ENCODE measurements at places on chromosomes 5 and 9.

DNA sequence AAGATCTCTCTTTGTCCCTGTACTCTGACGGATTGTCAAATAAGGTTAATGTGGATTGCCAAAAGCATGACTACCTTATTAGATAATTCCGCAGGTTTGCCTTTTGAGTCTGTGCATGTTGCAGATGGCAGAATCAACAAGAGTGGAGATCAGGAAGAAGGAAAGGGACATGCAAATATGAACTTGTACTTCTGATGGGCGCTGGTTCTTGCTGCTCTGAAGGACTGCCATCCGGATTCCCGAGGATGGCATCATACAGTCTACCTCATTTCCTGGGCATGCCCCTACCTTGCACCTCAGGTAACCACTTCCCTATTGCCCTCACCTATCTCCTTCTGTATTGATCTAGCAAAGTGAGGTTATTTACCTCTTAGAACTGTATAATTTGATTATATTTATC, 504.2 kb downstream of the ACTL7B start:
- no peak for DNase-seq

GRCh38 chr9:137760426-137760825, 117.2 kb upstream of the CACNA1B start:
- no peak for DNase-seq

DNA sequence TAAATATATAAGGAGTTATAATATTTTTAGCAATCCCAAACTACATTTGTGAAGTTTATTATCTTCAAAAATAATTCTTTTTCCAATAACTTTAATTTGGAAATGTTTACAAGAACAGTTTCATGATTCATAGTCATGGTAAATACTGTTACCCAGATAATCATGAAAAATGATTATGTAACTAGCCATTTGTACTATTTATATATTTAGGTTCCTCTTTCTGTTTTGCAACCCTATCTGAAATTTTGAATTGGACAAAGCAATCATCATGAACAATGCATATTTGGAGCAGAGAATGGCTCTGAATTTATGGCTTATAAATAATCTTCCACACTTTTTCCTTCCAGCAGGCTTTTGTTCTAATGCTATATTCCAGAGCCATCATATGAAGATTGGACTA, 499.7 kb downstream of the SLCO4C1 start:
- no peak for DNase-seq

DNA sequence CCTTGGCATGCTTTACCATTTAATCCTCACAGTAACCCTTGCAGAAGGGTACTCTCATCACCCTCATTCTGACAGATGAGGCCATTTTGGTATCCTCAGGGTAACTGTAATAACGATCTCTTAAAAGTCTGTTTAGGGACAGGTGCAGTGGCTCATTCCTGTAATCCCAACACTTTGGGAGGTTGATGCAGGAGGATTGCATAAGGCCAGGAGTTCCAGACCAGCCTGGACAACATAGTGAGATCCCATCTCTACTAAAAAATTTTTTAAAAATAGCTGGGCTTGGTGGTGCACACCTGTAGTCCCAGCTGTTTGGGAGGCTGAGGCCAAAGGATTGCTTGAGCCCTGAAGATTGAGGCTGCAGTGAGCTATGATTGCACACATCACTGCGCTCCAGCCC, 31.8 kb downstream of the CSF1R start:
- no peak for DNase-seq

DNA sequence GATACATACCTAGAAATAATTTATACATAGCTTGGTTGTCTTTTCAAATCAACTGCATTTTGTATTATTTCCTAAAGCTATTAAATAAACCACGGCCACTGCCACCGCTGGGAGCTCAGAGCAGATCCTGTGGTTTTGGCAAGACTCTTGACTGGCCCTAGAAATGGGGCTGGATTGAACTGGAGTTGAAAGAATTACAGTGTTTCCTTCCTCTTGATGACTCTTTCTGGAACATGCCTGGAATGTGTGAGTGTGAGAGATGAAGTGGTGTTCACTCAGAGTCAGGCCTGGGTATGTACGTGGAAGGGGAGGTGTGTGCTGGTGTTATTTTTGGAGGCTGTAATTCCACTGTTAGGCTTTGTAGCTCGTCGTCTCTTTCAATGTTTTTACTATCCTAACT, 45.9 kb downstream of the TEK start:
- no peak for DNase-seq

GRCh38 chr5:34436761-34437501, 219.2 kb upstream of the RAI14 start:
- no peak for DNase-seq

- no peak for DNase-seq
Observed at GRCh38 chr5:173826086-173826427, 62.1 kb upstream of the CPEB4 start.
